ENCODE measurements at places on chromosomes 2 and 18.

- no peak for DNase-seq
Observed at GRCh38 chr2:173217116-173217840, 137.4 kb upstream of the CDCA7 start.

- no peak for DNase-seq
Observed at GRCh38 chr2:190080527-190081049, 18.1 kb upstream of the MSTN start.

GRCh38 chr2:60555783-60556139 is 2.3 kb upstream of the BCL11A start:
- no peak for DNase-seq

DNA sequence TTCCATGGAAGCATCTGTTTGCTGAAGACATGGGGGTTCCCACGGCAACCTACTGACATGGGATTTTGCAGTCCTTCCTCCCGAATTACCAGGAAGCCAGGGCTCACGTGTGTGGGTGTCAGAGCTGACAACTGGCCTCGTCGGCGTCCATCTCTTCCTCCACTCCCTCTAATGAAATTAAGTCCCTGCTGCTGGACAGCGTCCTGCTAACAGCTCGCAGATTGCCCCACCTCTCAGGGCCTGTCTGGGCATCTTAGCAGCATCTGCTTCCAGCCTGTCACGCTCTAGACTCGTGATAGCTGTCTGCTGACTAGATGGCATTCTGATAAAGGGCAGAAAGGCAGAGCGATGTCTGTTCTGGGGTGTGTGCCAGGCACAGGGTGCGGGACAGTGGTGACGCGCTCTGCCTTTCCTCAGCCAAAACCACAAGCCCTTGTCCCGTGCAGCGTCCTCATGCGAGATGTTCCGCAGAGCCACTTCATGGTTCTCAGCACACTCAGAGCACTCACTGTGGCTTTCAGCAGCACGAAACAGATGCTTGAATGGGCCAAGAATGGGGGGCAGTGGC is 161.1 kb downstream of the ARL4C start:
- DNase-seq = peak; percentile 93

GRCh38 chr18:57529151-57529550 is 57.4 kb downstream of the FECH start:
- no peak for DNase-seq

DNA sequence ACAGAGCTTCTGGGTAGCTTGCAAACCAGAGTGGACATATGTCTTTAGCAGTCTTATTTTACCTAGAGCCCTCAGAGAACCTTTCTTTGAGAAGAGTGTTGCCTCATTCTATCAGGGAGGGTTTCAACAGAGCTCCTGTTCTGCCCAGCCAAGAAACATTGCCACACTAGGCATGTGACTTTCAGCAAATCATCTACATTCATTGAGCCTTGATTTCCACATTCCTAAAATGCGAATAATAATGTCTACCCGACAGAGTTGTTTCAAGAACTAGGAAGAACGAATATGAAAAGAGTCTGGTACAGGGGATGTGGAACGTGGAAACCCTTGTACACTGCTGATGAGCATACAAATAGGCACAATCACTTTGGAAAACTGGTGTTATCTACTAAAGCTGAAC is 7.8 kb upstream of the PRKAG3 start:
- no peak for DNase-seq

DNA sequence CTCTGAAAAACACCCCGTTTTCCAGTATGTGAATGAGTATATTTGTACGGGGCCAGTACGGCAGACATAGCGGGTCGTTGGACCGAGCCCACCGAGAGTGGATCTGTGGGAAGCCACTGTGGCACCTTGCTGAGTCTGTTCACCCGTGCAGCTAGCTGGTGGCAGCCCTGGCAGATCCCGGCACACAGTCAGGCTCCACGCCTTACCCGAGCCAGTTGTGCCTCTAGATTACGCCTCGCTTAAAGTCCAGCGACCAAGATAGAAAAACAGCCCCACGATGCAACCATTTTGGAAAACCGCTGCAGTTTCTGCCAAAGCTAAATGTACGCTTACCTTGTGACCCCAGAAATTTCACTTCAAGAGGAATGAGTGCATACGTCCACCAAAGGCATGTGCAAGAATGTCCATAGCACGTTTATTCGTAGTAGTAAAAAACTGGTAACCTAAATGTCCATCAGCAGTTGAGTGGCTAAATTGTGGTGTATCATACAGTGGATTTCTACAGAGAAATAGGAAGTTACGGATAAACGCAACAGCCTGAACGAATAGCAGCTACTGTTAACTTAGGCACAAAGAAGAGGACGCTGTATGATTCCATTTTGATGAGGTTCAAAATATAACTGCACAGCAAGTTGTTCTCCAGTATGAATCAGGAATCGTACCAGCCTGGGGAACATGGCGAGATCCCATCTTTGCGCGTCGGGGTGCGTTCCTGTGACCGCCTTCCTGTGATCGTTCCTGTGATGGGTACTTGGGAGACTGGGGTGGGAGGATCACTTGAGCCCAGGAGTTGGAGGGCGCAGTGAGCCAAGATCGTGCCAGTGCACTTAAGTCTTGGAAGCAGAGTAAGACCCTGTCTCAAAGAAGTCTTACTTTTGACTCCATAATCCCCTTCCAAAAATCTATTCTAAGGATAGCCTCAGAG is 688 bp upstream of the WDR33 start:
- peak; percentile 2 for DNase-seq

GRCh38 chr2:191636586-191636985 is 41.4 kb upstream of the NABP1 start:
- no peak for DNase-seq

GRCh38 chr2:113703386-113704299 is 52.8 kb downstream of the SLC35F5 start:
- no peak for DNase-seq

GRCh38 chr2:119359774-119360173 is 6.9 kb downstream of the C2orf76 start:
- no peak for DNase-seq

DNA sequence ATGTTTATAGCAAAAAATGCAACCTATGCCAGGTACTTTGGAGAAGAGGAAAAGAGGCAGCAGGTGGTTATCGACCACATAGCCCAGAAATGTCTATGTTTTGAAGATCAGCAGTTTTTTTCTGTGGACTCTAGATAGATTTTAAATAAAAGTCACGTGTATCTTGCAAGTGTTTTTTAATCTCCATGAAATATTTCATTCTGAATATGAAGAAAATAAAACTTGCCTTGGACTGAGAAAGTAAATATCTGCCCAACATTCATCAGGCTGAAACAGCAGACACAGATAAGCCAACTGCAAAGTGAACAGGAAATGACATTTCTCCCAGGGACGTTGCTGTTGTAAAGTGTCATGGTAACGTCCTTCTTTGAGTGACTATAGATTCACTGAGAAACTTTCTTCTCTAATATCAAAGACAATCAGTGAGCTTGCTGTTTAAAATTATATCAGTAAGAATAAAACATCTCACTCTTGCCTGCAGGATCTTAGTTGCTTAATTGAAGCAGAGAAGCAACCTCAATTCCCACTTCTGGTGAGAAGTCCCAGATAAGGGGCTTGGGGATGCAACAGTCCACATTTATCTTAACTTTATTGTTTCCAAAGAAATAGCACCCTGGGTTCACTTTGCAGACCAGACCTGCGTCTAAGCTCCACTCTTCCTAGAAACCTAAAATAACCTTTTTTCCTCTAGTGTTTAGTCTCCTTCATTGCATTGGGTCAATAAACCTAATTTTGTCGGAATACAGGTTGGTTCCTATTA is 6.3 kb downstream of the MYOM1 start:
- DNase-seq = no peak

DNA sequence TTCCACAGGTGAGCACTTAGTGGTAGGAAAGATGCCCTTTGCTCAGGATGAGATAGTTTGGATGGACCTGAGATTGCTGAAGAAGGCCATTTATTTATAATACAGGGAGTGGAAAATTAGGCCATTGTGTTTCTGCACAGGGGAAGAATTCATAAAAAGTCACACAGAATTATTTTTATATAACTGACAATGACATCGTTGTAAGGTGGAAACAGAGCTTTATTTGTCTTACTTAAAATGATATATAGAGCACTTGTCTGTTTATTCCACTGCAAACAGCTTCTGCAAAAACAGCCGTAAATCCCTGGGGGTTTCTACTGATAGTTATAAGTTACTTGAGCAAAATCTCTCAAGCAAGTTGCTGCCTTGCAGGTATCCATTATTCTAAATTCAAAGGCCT is 158.1 kb upstream of the ZNF521 start:
- no peak for DNase-seq

GRCh38 chr2:60872510-60872928 is 8.9 kb upstream of the REL start:
- no peak for DNase-seq

GRCh38 chr2:26925100-26925791 is 45.2 kb upstream of the MAPRE3 start:
- DNase-seq = peak; percentile 37

- DNase-seq = no peak
Observed at GRCh38 chr2:72126186-72127100, 21.2 kb downstream of the CYP26B1 start.

DNA sequence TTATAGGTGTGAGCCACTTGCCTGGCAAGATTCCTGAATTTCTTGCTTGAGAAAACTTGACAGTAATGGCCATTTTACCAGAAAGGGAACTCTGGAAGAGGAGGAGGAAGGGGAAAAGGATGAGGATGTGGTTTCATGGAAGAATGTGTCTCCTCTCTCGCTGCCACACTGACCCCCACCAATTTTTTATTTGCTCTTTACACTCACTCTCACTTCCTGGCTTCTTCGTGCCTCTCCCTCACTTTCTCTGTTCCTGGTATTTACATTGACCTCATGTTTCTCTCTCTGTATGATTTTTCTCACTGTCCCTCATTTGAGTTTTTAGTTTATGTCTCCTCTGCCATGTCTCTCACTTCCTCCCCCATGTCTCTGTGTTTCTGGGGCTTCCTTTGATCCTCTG is 134.5 kb upstream of the CAB39 start:
- DNase-seq = no peak

GRCh38 chr2:27105981-27106380 is 12.9 kb downstream of the CGREF1 start:
- no peak for DNase-seq

GRCh38 chr2:119251652-119252051 is 28.0 kb downstream of the STEAP3 start:
- DNase-seq = no peak

DNA sequence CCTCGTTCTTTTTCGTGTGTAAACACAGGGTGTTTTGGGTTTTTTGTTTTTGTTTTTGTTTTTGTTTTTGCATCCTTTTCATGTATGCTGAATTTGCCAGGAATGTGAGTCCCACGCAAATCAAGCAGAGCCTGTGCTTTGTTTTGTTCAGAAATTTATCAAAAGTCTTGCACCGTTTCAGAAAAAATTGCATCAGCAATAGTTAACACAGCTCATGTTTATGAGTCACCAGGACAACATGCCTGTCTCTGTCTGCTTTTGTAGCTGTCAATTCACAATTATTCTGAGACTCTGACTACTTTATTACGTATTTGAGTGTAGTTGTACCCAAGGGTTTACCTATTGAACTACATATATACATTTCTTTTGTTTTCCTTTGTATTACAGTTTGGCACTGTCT is 38.3 kb downstream of the MRPL44 start:
- DNase-seq = no peak

DNA sequence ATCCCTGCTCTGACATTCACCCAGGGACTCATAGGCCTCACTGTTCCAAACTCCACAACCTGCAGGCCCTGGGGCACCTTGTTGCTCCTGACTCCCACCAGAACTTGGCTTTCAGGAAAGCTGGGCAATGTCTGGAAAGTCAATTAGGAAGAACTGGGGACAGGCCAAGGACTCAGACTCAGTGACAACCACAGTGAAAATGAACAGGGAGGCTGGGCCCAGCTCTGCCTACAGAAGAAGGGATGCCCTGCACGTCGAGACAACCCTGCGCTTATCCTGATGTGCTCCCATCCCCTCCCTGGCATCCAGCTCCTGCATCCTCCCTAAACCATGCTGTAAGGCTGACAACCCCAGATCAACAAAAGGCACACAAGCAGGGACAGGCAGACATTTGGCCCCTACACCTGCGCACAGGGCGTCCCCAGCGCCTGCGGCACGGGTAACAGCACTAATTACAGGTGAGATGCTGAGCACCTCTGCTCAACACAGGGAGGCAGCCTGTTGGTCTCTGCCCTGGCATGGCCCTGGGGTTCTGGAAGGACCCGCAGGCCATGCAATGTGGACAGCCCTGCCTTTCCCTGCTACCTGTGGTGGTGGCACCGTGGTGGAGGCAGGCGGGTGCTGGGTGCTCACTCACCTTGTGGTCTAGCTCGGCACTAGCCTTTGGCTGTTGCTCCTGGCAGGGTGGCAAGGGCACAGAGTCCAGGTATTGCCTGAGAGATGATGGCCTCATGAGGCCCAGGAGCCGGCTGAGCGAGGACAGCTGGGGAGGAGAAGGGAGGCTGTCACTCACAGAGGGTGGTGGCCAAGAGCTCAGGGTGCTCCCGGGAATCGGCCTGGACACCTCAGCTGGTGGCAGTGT is 23.6 kb upstream of the SEMA4C start:
- DNase-seq = no peak

DNA sequence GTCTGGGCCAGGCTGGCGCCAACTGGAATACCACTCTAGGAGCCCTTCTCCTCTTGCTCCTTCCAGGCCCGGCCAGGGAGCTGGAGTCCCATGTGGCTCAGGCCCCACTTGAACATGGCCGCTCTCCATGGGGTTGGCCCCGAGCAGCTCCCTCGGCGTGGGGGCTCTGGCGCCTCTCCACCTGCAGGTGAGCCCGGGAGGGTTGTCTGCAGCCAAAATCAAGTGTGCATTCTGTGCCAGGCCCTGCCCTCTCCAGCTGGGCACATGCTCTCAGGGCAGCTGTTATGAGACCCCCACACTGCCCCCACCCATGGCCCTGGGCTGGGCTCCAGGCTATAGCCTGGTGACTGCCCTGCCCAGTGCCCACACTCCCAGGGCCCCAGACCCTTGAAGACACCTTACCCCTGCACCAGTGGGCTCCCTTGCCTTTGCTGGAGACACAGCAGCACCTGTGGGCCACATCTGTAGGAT is 45.8 kb upstream of the HS6ST1 start:
- no peak for DNase-seq

GRCh38 chr2:20450201-20450999 is 3.5 kb downstream of the RHOB start:
- DNase-seq = peak; percentile 95

DNA sequence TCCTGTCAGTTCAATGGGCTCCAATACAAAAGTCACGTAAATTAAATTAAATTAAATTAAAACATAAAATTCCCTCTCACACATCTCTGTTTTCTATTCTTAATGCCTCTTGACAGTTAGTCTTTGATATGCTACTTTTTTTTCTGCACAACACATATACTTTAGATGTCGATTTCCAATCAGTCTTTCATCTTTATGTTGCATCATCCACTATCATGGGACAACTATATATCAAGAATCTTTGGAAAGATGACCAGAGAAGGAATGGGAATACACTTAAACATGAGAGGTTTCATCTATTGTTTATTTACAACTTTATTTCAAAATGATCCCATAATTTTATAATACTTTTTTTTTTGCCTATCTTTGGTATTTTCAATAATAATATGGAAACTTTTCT is 733.3 kb upstream of the FANCL start:
- DNase-seq = no peak

Measured in umbilical cord (tissue), 2 donors.